KG1 (cell line): ENCODE measurements at places on chromosomes 6 and 20.
A peak's percentile ranks its signal among the peaks of the same experiment; 100 is the strongest.

DNA sequence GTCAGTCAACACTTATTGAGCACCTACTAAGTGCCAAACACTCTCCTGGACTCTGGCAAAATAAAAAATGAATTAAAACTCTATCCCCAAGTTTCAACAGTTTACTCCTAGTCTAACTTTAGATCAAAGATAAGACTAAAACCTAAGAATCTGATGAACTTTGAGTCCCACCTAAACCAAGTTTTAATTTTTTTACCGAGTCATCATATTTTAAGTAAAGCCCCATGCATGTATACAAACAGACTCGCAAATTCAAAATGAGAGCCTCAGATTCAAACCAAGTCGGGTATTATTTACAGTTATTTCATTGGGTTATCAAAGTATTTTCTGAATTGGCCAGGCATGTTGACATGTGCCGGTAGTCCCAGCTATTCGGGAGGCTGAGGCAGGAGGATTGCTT lies 28.2 kb downstream of the BNIP5 start:
- no peak for DNase-seq

- no peak for DNase-seq
Measured at GRCh38 chr6:89589297-89590025, 49.1 kb downstream of the LYRM2 start.

DNA sequence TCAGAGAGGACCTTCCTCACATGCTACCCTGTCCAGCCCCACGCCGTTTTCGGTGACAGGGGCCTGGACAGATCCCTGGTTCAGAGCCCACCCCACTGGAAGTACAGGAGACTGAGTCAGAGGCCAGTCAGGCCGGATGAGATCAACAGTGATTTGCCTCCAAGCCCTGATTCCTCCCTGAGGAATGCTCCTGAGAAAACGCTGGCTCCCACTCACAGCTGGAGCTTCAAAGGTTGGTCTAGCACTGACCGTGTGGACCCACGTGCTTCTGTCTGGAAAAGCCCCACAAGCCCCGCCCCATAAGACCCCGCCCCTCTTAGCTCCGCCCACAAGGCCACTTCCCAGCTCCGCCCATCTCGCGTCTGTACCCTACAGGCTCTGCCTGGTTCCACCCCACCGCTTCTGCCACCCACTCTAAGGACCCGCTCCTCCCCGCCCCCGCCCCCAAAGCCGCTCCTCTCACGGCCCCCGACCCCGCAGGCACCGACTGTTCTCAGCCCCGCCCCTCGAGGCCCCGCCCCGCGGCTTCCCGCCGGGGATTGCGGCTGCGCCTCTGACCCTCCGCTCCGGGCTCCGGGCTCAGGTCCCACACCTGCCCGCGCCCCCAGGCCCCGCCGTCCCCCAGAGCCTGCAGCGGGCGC lies 64.9 kb upstream of the BHLHE23 start:
- no peak for DNase-seq

DNA sequence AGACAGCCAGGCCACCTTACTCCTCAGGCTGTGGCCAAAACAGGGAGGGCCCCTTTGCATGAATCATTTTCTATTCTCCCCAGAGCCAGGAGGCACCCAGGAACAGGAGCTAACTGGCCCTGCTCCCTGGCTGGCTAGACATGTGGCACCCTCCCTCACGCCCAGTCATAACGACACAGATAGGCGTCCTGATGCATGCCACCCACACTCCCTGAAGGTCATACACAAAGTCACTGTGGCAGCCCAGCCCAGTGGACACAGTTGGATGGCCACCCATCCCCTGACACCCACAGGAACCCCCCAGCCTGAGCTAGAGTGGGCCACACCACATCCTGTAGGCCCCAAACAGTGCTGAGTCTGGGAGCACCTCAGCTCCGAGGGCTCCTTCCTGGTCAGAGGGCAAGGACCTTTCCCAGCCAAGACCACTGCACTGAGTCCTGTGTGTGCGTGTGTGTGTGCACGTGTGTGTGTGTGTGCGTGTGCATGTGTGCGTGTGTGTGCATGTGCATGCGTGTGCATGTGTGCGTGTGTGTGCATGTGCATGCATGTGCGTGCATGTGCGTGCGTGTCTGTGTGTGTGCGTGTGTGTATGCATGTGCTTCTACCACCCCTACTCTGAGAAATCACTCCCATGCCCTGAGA lies 21.6 kb downstream of the TFEB start:
- DNase-seq = no peak

DNA sequence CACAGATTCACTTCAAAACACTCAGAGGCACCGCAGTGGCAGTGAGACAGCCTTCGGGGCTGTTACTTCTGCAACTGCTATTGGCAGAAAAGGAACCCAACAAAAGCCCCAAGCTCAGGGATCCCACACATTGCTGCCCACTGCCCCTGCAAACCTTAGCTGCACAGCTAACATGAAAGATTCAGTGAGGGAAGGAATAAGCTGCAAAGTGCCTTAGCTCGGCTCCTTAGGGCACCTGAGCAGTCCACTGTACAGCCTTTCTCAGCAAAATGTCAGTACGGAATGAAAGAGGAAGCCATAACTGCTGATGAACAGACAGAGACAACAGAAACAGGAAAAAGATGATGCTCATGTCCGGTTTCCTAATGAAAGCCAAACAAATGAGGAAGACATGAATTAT lies 179.7 kb upstream of the SHLD1 start:
- peak; percentile 32 for DNase-seq

DNA sequence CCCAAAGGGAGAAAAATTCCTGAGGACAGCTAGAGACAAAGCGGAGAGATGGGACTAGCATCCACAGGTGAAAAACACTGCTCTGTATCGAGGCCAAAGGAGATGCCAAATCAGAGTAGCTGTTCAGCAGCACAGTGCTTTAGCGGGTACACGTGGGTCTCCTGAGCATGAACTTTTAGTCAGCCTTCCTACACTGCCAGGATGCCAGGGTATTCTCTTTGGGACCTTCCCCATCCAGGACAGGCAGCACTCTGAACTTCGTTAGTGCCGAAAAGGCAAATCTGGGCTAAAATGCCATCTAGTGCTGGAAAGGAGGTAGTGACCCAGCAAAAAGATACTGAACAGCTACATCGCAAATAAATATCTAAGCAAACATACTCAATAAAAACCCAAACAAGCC lies 64.9 kb downstream of the C6orf58 start:
- DNase-seq = no peak

- DNase-seq = no peak
Measured at GRCh38 chr6:151294561-151295101, 54.9 kb downstream of the AKAP12 start.

DNA sequence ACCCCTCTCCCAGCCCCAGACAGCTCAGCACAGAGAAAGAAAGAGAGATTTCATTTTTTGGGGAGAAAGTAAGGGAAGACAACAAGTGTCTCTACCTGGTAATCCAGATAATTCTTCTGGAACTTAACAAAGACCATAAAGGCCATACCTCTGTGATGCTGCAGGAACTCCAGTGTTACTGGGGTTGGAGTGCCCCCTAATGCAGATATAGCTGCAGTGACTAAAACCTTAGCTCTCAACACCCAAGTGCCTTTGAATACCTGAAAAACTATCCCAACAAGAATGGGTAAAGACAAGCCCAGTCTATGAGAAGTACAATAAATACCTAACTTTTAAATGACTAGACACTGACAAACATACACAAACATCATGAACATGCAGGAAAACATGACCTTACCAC lies 365.3 kb upstream of the PTCHD4 start:
- no peak for DNase-seq

DNA sequence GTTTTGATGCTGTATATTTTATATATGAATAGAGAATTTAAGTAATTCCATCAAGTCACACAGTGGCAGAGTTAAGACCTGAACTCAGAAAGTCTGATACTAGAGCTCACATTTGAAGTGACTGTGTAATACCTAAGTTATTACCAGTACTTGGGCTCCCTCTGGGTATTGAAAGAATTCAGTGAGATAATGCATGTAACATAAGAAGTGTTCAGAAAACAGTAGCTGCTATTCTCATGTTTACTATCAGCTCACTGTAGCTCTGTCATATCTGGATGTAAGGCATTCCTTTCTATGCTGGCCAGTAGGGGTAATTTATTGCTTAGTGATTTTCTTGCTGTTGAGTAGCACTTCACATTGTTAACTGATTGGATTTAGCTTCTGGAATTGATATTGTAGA lies 44.6 kb downstream of the NKX2-4 start:
- DNase-seq = no peak

DNA sequence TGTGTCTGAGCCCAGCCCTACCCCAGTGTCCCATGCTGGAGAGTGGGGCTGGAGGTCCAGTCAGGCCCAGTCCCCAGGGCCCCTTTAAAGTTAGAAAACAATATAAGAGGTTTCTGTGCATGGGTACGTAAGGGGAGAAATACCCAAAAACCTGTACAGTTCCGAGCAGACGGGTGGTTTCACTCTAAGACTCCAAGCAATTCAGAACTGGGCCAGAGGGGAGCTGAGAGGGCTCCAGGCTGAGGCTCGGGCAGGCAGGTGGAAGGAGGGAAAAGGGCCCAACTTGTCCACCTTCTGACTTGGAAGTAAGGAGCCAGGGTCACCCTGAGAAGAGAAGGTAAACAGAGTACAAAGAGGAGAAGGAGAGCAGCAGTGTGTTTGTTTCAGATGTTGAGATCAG lies 296.0 kb downstream of the CDH4 start:
- no peak for DNase-seq

DNA sequence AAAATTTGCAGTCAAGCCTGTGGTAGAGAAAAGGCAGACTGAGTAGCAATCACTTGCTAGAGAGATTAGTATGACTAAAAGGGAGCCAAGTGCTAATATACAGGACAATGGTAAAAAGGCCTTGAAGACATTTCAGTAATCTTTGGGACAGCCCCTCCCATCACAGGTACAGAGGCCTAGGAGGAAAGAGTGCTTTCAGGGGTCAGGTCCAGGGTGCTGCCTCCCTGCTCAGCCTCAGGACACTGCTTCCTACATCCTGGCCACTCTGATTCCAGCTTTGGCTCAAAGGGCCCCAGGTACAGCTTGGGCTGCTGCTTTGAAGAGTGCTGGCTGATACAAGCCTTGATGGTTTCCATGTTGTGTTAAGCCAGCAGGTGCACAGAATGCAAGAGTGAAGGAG lies 543.5 kb downstream of the MMUT start:
- DNase-seq = no peak

GRCh38 chr20:23311947-23312506 lies 38.6 kb upstream of the NXT1 start:
- no peak for DNase-seq

DNA sequence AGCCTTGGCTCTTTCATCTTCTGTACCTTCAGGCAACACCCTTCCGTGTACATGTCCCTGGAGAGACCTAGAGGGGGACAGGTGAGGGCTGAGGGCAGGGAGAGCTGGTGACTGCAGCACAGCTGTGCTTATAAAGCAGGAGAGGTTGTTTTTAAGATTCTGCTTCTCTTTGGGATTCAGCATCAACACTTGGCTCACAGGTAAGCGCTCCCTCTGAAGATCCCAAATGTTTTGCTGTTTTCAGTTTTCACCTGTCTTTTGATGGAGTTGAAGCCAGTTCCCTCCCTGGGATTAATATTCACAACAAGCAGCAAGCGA lies 19.4 kb upstream of the TRAF3IP2 start:
- no peak for DNase-seq
